ENCODE measurements at places on chromosomes 3 and 15.

DNA sequence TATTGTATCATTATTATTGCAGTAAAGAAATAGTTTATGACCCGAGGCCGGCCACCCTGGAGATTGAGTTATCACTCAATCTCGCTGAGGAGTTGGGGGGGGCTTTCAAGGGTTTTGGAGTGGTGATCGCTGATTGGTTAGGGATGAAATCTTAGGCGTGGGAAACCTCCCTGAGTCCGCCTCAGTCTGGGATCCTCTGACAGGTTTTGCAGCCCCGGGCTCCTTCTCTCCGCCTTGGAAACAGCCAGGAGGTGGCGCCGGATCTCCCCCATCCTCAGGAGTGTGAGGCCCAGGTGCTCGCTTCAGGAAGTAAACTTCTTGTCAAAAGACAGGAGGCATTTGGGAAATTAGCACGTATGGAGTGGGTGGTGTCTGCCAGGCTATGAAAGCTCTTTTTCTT lies 41.1 kb upstream of the SEC61A1 start:
- peak; percentile 86 for DNase-seq

DNA sequence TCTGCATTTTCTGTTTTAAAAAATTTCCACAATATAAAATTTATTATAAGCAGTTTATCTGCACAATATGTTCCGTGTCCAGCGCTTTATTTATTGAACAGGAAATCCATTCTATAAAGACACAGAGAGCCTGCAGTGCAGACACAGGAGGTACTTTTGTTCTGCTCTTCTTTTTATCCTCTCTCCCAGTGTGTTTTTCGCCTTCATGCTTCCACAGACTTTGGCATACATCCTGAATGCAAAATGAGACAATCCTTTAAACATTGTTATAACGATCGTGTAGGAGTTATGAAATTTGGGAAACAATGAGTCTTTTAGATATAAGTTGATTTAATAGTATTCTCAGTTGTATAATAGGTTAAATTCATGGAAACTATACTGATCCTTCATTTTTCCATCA lies 749.2 kb downstream of the NAALADL2 start:
- DNase-seq, result no peak

DNA sequence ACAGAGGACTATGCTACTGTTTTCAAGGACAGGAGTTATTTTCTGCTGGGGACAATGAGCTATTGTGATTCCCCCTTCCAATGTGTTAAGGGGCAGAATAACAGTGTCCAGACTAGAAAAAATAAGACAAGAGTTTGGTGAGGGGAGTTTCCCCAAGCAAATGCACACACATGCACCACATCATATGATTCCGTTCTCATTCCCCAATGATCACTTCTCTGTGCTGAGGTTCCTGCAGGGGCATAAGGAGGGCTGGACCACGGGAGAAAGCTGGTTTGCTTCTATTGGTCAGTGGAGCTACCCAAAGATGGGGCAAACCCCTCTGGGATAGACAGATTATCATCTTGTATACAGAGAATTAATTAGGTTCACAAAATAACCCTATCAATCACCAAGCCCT lies 80.6 kb downstream of the RBPMS2 start:
- no peak for DNase-seq

- DNase-seq, result no peak
These were observed 83.6 kb upstream of the ABHD2 start for GRCh38 chr15:89004726-89005030.

- DNase-seq, result no peak
These were observed 2.0 kb upstream of the GP9 start for GRCh38 chr3:129058441-129059200.

DNA sequence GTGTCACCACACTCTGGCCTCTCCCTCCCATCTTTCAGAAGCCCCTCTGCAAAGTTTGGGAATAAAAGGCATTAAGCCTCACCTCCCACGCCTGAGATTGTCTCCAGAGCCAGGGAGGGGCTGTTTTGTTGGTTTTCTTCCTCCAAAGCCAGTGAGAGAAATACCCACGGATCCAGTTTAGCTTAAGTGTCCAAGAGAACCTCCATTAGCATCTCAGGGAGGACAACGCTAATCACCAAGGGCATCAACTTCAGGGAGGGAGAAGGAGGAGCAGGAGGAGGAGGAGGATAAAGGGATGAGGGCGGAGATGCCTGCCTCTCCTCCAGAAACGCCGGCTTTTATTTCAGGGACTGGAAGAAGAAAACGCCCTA lies 101.6 kb downstream of the SRGAP3 start:
- DNase-seq, result no peak

- no peak for DNase-seq
These were observed 17.1 kb upstream of the DCBLD2 start for GRCh38 chr3:98918586-98918985.

DNA sequence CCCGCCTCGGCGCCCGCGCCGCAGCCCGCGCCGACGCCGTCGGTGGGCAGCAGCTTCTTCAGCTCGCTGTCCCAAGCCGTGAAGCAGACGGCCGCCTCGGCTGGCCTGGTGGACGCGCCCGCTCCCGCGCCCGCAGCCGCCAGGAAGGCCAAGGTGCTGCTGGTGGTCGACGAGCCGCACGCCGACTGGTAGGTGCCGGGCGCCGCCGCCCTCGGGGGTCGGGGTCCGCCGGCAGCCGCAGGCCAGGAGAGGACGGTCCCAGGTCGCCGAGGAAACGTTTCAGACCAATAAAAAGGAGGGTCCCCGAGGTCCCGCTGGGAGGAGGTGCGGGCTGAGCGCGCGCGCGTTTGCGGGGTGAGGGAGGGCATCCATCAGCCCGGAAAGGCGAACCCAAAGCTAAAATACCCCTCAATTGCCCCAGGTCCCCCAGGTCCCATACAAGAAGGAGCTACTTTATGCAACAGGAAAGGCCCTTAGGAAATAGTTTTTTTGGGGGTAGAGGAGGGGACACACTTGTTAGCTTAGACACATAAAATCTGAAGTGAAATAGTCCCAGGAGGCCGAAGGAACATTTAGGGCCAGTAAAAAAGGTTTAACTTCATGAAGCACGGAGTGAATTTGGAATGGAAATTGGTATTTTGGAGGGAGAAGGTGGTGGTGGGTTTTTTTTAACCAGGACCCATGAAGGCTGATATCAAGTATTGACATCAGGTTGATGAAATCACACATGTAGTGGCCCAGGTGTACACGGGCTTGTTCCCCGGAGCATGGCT lies 739 bp downstream of the SYN2 start:
- peak; percentile 68 for DNase-seq

GRCh38 chr3:51721062-51721745 lies 14.3 kb downstream of the GRM2 start:
- no peak for DNase-seq

DNA sequence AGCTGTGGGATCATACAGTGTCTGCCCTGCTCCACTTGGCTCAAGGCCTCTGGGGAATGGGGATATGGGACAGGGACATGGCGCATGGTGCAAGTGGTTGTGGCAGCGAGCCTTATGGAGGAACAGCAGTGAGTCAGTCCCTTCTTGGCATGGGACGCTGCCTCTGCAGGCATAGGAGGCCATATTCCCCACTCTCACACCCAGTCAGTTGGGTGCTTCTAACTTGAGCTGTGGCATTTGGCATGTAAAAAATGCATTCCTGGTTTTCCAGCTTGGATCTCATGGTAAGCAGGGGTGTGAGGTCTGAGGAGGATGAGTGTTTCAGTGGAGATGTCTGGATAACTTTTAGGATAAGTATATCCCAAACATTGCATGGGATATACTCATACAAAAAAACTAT lies 31.6 kb upstream of the UBE2Q2 start:
- DNase-seq, result no peak

- no peak for DNase-seq
These were observed 366.8 kb downstream of the VGLL3 start for GRCh38 chr3:86624192-86624591.

- peak; percentile 81 for DNase-seq
These were observed 65.1 kb downstream of the HMCES start for GRCh38 chr3:129343643-129344360.

- DNase-seq, result no peak
These were observed 508.2 kb upstream of the TGFBR2 start for GRCh38 chr3:30098243-30098642.

GRCh38 chr3:171649267-171649666 lies 161.0 kb downstream of the PLD1 start:
- no peak for DNase-seq

GRCh38 chr3:30778933-30779332 lies 115.5 kb downstream of the GADL1 start:
- no peak for DNase-seq

- DNase-seq, result no peak
These were observed 40.7 kb downstream of the C3orf70 start for GRCh38 chr3:185112186-185112585.

- no peak for DNase-seq
These were observed 583 bp downstream of the EAF1 start for GRCh38 chr3:15427981-15428380.

- no peak for DNase-seq
These were observed 389.8 kb downstream of the TBC1D5 start for GRCh38 chr3:17352620-17353019.

Measured in ecto neural progenitor cell (in vitro differentiated cells).